ENCODE measurements at places on chromosomes 7 and 10. TPM values are rescaled to one million over a fixed set of nuclear protein-coding genes. Genes with fewer than 3 reads are reported as not detected.

- H3K4me1 ChIP-seq, result no peaks in the 10 kb centered on the region
- no peak overlapping the region for H3K27ac ChIP-seq
- H3K4me3 ChIP-seq, result no peak overlapping the region
- DNase-seq, result no peak
These were observed 76.1 kb downstream of the NHLRC2 start for GRCh38 chr10:113930482-113931057.

DNA sequence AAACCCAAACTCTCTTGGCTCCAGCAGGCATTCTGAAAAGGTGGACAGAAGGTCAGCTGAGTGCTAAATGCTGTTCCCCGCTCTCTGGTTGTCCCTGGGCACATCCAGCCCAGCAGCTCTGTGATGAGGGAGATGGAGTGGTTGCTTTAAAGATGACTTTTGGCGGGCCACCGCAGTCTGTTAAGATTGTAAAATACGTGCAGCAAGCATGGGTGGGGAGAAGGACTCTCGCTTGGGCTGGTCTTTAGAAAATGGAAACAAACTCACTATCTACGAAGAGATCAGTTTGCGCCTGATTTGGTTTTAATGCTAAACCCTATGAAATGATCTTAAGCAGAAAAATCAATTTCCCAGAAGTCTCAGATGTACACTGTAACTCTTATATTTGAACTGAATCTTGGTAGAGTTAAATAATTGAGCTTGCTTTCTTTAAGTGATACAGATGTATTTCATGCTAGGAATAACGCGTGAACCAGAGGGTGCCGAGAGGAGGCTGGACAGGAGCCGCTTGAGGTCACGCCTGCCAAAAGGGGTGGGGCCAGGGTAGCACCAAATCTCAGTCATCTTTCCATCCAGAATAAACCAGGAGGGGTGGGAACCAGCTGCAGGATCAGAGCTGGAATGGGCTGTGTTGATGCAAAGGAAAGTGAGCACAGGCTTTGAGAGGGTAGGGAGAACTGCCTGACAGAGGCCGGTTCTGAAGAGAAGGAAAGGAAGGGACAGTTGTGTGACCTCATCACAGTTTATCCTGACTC lies 170.2 kb upstream of the MKI67 start:
- DNase-seq, result no peak
- no peaks in the 10 kb centered on the region for H3K4me1 ChIP-seq
- no peaks in the 10 kb centered on the region for H3K36me3 ChIP-seq
- H3K27ac ChIP-seq, result no peak overlapping the region

CPN1 gene
- not detected for polyA plus RNA-seq

DNA sequence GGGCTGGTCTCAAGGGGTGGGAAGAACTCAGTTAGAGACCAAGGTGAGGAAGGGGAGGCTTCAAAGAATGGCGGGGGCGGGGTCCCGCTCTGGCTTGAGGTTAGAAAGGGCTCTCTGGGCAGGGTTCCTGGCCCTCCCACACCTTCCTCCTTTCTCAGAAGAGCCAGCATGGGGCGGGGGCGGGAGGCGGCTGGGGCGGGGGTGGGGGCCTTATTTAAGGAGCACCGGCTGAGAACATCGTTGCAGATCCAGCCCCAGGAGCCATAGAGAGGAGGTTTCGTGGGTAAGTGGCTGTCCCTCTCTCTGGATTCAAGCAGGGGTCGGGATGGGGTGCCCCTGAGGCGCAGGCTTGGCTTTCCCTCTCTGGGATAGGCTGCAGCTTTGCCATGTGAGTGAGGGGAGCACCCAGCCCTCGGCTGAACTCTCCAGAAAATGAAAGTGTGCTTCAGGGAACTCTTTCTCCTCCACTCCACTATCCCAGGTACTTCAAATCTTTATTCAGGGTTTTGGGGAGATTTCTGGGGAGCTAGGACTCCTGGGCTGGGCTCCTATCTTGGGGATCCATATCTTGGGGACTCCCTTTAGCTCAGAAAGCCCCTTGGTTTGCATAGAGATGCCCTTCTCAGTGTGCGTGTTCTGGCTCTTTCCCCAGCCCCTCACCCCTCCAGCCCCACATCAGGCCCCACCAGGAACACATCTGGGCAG lies 3.3 kb upstream of the CUEDC2 start:
- H3K4me1 ChIP-seq, result peaks cover 6% of the 10 kb centered on the region
- DNase-seq, result no peak
- no peak overlapping the region for H3K27ac ChIP-seq
- no peaks in the 10 kb centered on the region for H3K27me3 ChIP-seq
- H3K36me3 ChIP-seq, result peaks cover under 1% of the 10 kb centered on the region

DNA sequence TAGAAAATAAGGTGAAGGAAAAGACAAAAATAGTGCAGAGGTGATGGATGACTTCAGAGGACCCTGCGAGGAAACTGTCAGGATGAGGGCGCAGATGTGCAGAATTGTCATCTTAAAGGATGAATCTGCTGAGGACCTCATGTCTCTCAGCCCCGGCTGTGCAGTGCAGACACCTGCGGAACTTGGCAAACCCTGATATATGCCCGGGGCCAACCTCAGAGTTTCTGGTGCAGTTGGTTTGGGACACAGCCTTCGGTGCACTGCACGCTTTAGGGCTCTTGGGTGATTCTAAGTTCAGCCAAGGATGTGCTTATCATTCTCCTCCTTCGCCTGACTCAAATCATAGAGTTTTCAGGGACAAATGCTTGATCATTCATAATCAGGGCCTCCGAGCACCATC lies 310.1 kb downstream of the TCERG1L start:
- H3K27me3 ChIP-seq, result no peaks in the 10 kb centered on the region
- H3K27ac ChIP-seq, result no peak overlapping the region
- no peaks in the 10 kb centered on the region for H3K4me1 ChIP-seq
- no peak overlapping the region for H3K4me3 ChIP-seq
- no peaks in the 10 kb centered on the region for H3K36me3 ChIP-seq

GRCh38 chr10:130159192-130159794 lies 23.1 kb downstream of the GLRX3 start:
- no peak overlapping the region for H3K27ac ChIP-seq
- H3K4me3 ChIP-seq, result no peak overlapping the region
- H3K27me3 ChIP-seq, result no peaks in the 10 kb centered on the region
- DNase-seq, result no peak
- peaks cover 33% of the 10 kb centered on the region for H3K36me3 ChIP-seq

SORBS1 gene
- polyA plus RNA-seq, result 0.36 TPM

- H3K4me3 ChIP-seq, result no peak overlapping the region
- DNase-seq, result no peak
- H3K27ac ChIP-seq, result no peak overlapping the region
- peaks cover 31% of the 10 kb centered on the region for H3K4me1 ChIP-seq
- no peaks in the 10 kb centered on the region for H3K36me3 ChIP-seq
- peaks cover 9% of the 10 kb centered on the region for H3K27me3 ChIP-seq
These were observed 65.4 kb downstream of the NEURL1 start for GRCh38 chr10:103558911-103559310.

GRCh38 chr10:132840698-132841614 lies 55.0 kb upstream of the NKX6-2 start:
- H3K27ac ChIP-seq, result no peak overlapping the region
- no peaks in the 10 kb centered on the region for H3K4me1 ChIP-seq
- DNase-seq, result no peak
- H3K36me3 ChIP-seq, result no peaks in the 10 kb centered on the region
- H3K4me3 ChIP-seq, result no peak overlapping the region
